ENCODE measurements at places on chromosomes 2 and 18. TPM values are rescaled to one million over a fixed set of nuclear protein-coding genes. Genes with fewer than 3 reads are reported as not detected.

Gene TUBA4B
- not detected for total RNA-seq

Gene KIAA2012
- not detected for total RNA-seq

Gene MC5R
- not detected for total RNA-seq

Gene NEU4
- total RNA-seq = 0.31 TPM

Gene CRYGB
- not detected for total RNA-seq

Gene KDSR
- 32.7 TPM for total RNA-seq

Gene CHRND
- not detected for total RNA-seq

Gene DUSP11
- total RNA-seq = 18.2 TPM

Gene NFE2L2
- total RNA-seq = 68.2 TPM

Gene RNU2-63P
- not detected for total RNA-seq

Gene C2orf66
- total RNA-seq = not detected

Gene FBXO41
- 1.7 TPM for total RNA-seq

Gene STK25
- 173 TPM for total RNA-seq

Gene TEX44
- not detected for total RNA-seq

Gene MTX2
- total RNA-seq = 73.5 TPM

Gene ARHGAP28
- 3.0 TPM for total RNA-seq

Gene LRATD1
- total RNA-seq = 10.5 TPM

Gene SPTBN1
- total RNA-seq = 382 TPM

Gene FEV
- not detected for total RNA-seq

Gene MFSD2B
- total RNA-seq = not detected

Gene HOXD13
- total RNA-seq = not detected

Gene IHH
- not detected for total RNA-seq

Gene CCDC102B
- 2.5 TPM for total RNA-seq

Gene SCG2
- total RNA-seq = 0.12 TPM

Gene GKN2
- not detected for total RNA-seq

Gene TNFAIP6
- total RNA-seq = 5.2 TPM

Gene CTNNA2
- total RNA-seq = not detected

Gene CPS1
- total RNA-seq = 2.2 TPM

Gene KCNG2
- not detected for total RNA-seq

Gene NT5DC4
- total RNA-seq = not detected

Gene TLX2
- not detected for total RNA-seq

Gene GTF3C2
- total RNA-seq = 19.1 TPM
